Endothelial cell of coronary artery (primary cell): ENCODE measurements at places on chromosomes 3 and 15. TPM values are rescaled to one million over a fixed set of nuclear protein-coding genes. Genes with fewer than 3 reads are reported as not detected.

The TNFSF10 gene
- total RNA-seq: 36.7 and 53.2 TPM in 2 replicates

The SEMA7A gene
- total RNA-seq: 1.9 and 2.0 TPM in 2 replicates

The RETNLB gene
- not detected in 2 replicates for total RNA-seq

The SLC22A13 gene
- 0.09 and 0.38 TPM in 2 replicates for total RNA-seq

The PLSCR4 gene
- total RNA-seq: 34.5 and 94.1 TPM in 2 replicates

The PCLAF gene
- 8.1 and 13.5 TPM in 2 replicates for total RNA-seq

The GOLGA6L7 gene
- total RNA-seq: not detected in 2 replicates

The KY gene
- not detected in 2 replicates for total RNA-seq
